Osteoblast (primary cell): ENCODE measurements at places on chromosomes 2 and 18. TPM values are rescaled to one million over a fixed set of nuclear protein-coding genes. Genes with fewer than 3 reads are reported as not detected.

EXOC6B gene
- total RNA-seq = 24.5 and 24.6 TPM in 2 replicates

PER2 gene
- 7.4 and 9.4 TPM in 2 replicates for total RNA-seq

CD226 gene
- under 0.01 and 0.36 TPM in 2 replicates for total RNA-seq

LYPD6B gene
- total RNA-seq = 2.5 and 2.9 TPM in 2 replicates

DLX1 gene
- 1.8 and 2.4 TPM in 2 replicates for total RNA-seq

CAPG gene
- total RNA-seq = 97.2 and 140 TPM in 2 replicates

RAB6C gene
- not detected in 2 replicates for total RNA-seq

SLC16A14 gene
- total RNA-seq = under 0.01 and 0.29 TPM in 2 replicates

GPD2 gene
- 53.0 and 59.7 TPM in 2 replicates for total RNA-seq

NDUFS1 gene
- total RNA-seq = 86.6 and 98.4 TPM in 2 replicates

NEMP2 gene
- 3.8 and 4.7 TPM in 2 replicates for total RNA-seq

MC4R gene
- under 0.01 TPM in 1 of 2 replicates, not detected in the other for total RNA-seq

ERICH2 gene
- 0.59 TPM in 1 of 2 replicates, not detected in the other for total RNA-seq

ASXL2 gene
- total RNA-seq = 13.0 and 15.0 TPM in 2 replicates

CELF4 gene
- not detected in 2 replicates for total RNA-seq

CRYGA gene
- not detected in 2 replicates for total RNA-seq

CHN1 gene
- 33.7 and 54.5 TPM in 2 replicates for total RNA-seq

FN1 gene
- 18,025 and 18,800 TPM in 2 replicates for total RNA-seq

XPO1 gene
- 160 and 174 TPM in 2 replicates for total RNA-seq

ABCG8 gene
- total RNA-seq = not detected in 2 replicates

MTERF4 gene
- 20.3 and 30.0 TPM in 2 replicates for total RNA-seq

MORN2 gene
- total RNA-seq = 16.6 and 16.8 TPM in 2 replicates

TMEM37 gene
- 1.1 and 1.2 TPM in 2 replicates for total RNA-seq

MOCOS gene
- 14.4 and 19.9 TPM in 2 replicates for total RNA-seq

LRATD1 gene
- total RNA-seq = 5.8 and 10.0 TPM in 2 replicates

CNGA3 gene
- total RNA-seq = 0.29 and 0.36 TPM in 2 replicates

QPCT gene
- 25.0 and 25.7 TPM in 2 replicates for total RNA-seq

SERPINB13 gene
- total RNA-seq = under 0.01 TPM in 1 of 2 replicates, not detected in the other

TUBA3E gene
- total RNA-seq = not detected in 2 replicates

GALNT13 gene
- total RNA-seq = under 0.01 and 0.36 TPM in 2 replicates

ATP6V1B1 gene
- total RNA-seq = 0.88 and 2.5 TPM in 2 replicates

SLC9A2 gene
- under 0.01 TPM in 2 replicates for total RNA-seq

HES6 gene
- total RNA-seq = 1.8 and 4.0 TPM in 2 replicates

LOXL3 gene
- 64.8 and 97.4 TPM in 2 replicates for total RNA-seq

UGT1A3 gene
- not detected in 2 replicates for total RNA-seq

TET3 gene
- 4.7 and 8.0 TPM in 2 replicates for total RNA-seq

KCNG3 gene
- under 0.01 TPM in 1 of 2 replicates, not detected in the other for total RNA-seq
